ENCODE measurements at places on chromosomes 1 and 21.
A peak's percentile ranks its signal among the peaks of the same experiment; 100 is the strongest.

- no peak for DNase-seq
Observed at GRCh38 chr1:18384471-18384870, 96.3 kb upstream of the KLHDC7A start.

DNA sequence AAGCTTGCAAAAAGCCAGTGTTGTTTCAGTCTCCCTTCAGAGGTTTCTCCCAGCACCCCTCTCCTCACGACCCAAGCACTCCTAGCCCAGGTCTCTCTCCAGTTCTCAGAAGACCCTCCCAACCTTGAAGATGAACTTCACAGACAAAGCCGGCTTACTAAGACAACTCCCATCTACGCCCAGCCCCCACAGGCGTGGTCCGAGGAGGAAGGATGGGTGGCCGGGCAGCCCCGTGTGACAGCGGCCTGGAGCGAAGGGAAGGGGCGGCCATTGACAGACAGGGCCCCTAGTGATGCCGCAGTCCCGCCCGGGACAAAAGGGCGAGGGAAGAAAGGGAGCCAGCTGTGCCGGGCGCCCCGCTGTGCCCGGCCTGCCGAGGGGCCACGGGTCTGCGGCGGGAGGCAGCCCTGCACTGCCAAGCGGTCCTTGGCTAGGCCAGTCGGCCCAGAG, 6.9 kb downstream of the PAX7 start:
- no peak for DNase-seq

DNA sequence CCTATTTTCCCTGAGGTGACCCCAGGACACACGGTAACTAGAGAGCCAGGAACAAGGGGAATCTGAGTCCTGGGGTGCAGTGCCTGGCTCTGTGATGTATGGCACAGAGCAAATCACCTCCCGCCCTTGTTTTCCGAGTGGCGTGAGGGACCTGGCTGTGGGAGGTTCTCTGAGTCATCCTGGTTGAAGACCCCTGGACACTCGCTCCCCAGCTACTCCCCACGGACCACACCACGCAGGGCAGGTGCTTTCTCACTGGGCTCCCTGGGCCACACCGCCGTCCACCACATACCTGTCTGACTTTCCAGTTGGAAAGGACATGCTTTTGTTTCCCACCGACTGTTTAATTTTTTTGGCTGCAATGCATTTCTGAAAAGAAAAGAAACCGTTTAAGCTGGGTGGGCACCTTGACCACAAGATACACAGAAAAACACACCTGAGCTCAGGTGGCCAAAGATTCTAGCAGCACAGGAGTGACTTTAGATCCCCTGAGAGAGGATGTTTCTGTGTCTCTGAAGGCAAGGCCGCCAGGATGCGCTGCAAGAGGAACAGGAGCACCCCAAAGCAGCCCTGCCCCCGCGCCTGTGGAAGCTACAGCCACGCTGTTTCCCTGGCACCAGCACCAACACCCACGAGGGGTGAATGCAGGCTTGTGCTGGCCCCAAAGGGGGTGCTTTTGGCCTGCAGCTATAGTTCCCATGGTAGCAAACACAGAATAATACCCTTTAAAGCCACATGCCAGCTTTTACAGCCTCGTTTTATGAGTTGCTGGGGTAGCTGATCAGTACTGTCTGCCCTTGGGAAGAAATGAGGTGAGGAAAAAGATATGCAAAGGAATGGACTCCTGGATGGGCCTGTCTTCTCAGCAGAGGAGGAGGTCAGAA, 8.1 kb upstream of the SRM start:
- no peak for DNase-seq

- DNase-seq, result no peak
Observed at GRCh38 chr1:8878448-8878697, at the start of gene ENO1. TSS of gene ENO1 (minus strand) at chr1:8878686. CDS start at chr1:8874908, 3,778 bp downstream.

- no peak for DNase-seq
Observed at GRCh38 chr1:241598249-241598648, 41.9 kb downstream of the CHML start.

GRCh38 chr1:227260433-227260832, 57.9 kb downstream of the CDC42BPA start:
- no peak for DNase-seq

- peak; percentile 71 for DNase-seq
Observed at GRCh38 chr1:163069142-163069541, at the start of gene RGS4. TSS of gene RGS4 (plus strand) at chr1:163069361. CDS start at chr1:163069485, 124 bp downstream.

Measured in COR-L47 (cell line).